A549 treated with AZD2906 at 1 μM for 4 hours (cell line): ENCODE measurements at places on chromosomes 16 and 17. TPM values are rescaled to one million over a fixed set of nuclear protein-coding genes. Genes with fewer than 3 reads are reported as not detected.

PRKCB gene
- 0.14 to 0.28 TPM (median 0.17 TPM) in 5 replicates for total RNA-seq

CAVIN1 gene
- 387 to 420 TPM (median 390 TPM) in 5 replicates for total RNA-seq

ADGRG3 gene
- total RNA-seq: 0.44 to 0.69 TPM (median 0.66 TPM) in 5 replicates

EPX gene
- total RNA-seq: 0.03 TPM in 1 of 5 replicates, not detected in the others

KRT16 gene
- 0.94 to 1.6 TPM (median 1.6 TPM) in 5 replicates for total RNA-seq

LGALS9B gene
- not detected in 5 replicates for total RNA-seq

BCAR1 gene
- total RNA-seq: 88.5 to 127 TPM (median 123 TPM) in 5 replicates

HNF1B gene
- total RNA-seq: 14.3 to 18.0 TPM (median 17.4 TPM) in 5 replicates

CDT1 gene
- total RNA-seq: 28.6 to 34.7 TPM (median 33.6 TPM) in 5 replicates

RNF43 gene
- 0.26 to 0.45 TPM (median 0.34 TPM) in 5 replicates for total RNA-seq

RASL10B gene
- total RNA-seq: 0.07 to 0.30 TPM (median 0.13 TPM) in 5 replicates

CDK3 gene
- total RNA-seq: 3.2 to 5.5 TPM (median 4.7 TPM) in 5 replicates

TP53TG3C gene
- 0.58 TPM in 1 of 5 replicates, not detected in the others for total RNA-seq

LPO gene
- 0.06 to 0.10 TPM (median 0.08 TPM) in 4 of 5 replicates, not detected in the other for total RNA-seq

APOH gene
- total RNA-seq: 4.0 to 5.6 TPM (median 5.3 TPM) in 5 replicates

CLEC10A gene
- not detected in 5 replicates for total RNA-seq

HS3ST2 gene
- not detected in 5 replicates for total RNA-seq

B4GALNT2 gene
- total RNA-seq: 0.27 to 0.62 TPM (median 0.38 TPM) in 5 replicates

KCNJ16 gene
- 0.21 to 0.41 TPM (median 0.31 TPM) in 5 replicates for total RNA-seq

SCARF1 gene
- total RNA-seq: 0.19 to 0.43 TPM (median 0.23 TPM) in 5 replicates

GNAO1 gene
- 0.52 to 0.79 TPM (median 0.64 TPM) in 5 replicates for total RNA-seq

MAF gene
- total RNA-seq: 0.21 to 0.48 TPM (median 0.34 TPM) in 5 replicates

KRTAP4-1 gene
- total RNA-seq: 0.08 to 0.13 TPM in 2 of 5 replicates, not detected in the others

OR3A2 gene
- not detected in 5 replicates for total RNA-seq

HS3ST3B1 gene
- 0.81 to 1.1 TPM (median 1.0 TPM) in 5 replicates for total RNA-seq

CHRNE gene
- 0.05 to 0.14 TPM (median 0.11 TPM) in 4 of 5 replicates, not detected in the other for total RNA-seq

CES5A gene
- 0.03 TPM in 1 of 5 replicates, not detected in the others for total RNA-seq

SYNGR3 gene
- 5.0 to 9.3 TPM (median 8.2 TPM) in 5 replicates for total RNA-seq

MIEN1 gene
- total RNA-seq: 86.7 to 95.4 TPM (median 92.1 TPM) in 5 replicates

SDR42E2 gene
- not detected in 5 replicates for total RNA-seq

CNGB1 gene
- 0.06 to 0.20 TPM (median 0.10 TPM) in 5 replicates for total RNA-seq

RHBDL3 gene
- total RNA-seq: 2.9 to 5.1 TPM (median 4.3 TPM) in 5 replicates

KRTAP9-8 gene
- total RNA-seq: not detected in 5 replicates

FMNL1 gene
- 25.4 to 32.3 TPM (median 31.9 TPM) in 5 replicates for total RNA-seq

HSF5 gene
- not detected in 5 replicates for total RNA-seq

NEK8 gene
- total RNA-seq: 3.4 to 4.6 TPM (median 4.0 TPM) in 5 replicates

TAC4 gene
- total RNA-seq: not detected in 5 replicates

TRPV3 gene
- total RNA-seq: 0.14 to 0.30 TPM (median 0.20 TPM) in 5 replicates

PRSS8 gene
- total RNA-seq: 1.2 to 1.8 TPM (median 1.4 TPM) in 5 replicates

ABCA9 gene
- total RNA-seq: not detected in 5 replicates

FOXO3B gene
- 2.9 to 4.2 TPM (median 3.6 TPM) in 5 replicates for total RNA-seq

SPATA22 gene
- not detected in 5 replicates for total RNA-seq

KRT20 gene
- total RNA-seq: 0.11 to 0.30 TPM (median 0.23 TPM) in 5 replicates
